ENCODE measurements at places on chromosomes 13 and 19.

DNA sequence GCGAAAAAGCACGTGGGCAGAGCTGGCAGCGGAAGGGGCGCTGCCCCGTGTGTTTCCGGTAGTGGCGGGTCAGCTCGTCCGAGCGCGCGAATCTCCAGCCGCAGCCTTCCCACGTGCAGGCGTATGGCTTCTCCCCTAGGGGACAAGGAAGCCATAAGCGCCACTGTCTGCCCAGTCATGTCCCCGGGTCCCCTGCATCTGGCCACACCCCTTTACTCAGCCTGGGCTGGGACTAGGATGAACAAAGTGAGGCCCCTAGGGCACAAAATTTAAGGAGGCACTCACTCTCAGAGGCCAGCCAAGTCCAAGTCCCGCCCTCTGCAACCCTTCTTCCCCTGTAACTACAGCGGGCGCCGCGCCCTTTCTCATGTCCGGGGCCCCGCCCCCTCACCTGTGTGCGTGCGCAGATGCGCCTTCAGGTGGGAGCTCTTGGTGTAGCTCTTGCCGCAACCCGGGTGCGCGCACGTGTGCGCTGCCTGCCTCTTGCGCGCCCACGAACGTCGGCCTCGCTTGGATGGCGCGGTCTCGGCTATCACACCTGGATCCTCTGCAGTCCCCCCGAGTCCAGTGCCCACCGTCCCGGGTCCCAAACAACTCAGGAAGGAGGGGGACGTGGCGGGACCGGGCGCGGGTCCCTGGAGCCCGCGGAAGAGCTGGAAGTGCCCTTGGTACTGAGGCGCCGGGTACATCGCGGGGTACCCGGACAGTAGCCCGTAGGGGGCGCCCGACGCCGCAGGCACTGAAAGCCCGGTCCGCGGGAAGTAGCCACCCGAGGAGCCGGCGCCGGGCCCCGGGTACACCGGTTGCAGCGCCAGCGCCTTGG is 1.9 kb downstream of the KLF1 start:
- DNase-seq = peak; percentile 93

- peak; percentile 92 for DNase-seq
These were observed 4.5 kb downstream of the TPRX2 start for GRCh38 chr19:47863514-47863936.

DNA sequence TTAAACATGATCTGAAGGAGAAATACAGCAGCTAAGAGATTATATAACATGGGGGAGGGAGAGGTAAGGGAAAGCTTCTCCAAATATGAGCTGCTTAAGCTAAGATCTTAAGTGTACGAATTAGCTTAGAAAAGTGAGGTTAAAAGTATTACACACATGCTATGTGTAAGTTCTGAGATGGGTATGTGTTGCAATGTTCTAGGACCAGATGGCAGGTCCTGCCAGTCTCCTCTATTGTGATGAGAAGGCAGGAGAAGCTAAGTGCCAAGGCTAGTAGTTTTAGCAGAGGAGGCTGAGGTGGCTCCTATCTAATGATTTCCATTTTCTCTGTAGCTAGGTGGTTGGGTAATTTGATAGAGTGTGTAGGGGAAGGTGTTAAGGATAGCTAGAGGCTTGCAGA is 57.6 kb downstream of the MICU2 start:
- no peak for DNase-seq

- DNase-seq = no peak
These were observed 1414.2 kb downstream of the EFNB2 start for GRCh38 chr13:105121221-105121620.

DNA sequence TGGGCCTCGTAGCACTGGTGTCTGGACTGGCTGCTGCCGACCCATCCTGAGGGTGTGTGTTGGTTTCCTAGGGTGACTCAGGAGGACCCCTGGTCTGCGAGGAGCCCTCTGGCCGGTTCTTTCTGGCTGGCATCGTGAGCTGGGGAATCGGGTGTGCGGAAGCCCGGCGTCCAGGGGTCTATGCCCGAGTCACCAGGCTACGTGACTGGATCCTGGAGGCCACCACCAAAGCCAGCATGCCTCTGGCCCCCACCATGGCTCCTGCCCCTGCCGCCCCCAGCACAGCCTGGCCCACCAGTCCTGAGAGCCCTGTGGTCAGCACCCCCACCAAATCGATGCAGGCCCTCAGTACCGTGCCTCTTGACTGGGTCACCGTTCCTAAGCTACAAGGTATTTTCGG is 13.8 kb downstream of the TIMM13 start:
- no peak for DNase-seq

DNA sequence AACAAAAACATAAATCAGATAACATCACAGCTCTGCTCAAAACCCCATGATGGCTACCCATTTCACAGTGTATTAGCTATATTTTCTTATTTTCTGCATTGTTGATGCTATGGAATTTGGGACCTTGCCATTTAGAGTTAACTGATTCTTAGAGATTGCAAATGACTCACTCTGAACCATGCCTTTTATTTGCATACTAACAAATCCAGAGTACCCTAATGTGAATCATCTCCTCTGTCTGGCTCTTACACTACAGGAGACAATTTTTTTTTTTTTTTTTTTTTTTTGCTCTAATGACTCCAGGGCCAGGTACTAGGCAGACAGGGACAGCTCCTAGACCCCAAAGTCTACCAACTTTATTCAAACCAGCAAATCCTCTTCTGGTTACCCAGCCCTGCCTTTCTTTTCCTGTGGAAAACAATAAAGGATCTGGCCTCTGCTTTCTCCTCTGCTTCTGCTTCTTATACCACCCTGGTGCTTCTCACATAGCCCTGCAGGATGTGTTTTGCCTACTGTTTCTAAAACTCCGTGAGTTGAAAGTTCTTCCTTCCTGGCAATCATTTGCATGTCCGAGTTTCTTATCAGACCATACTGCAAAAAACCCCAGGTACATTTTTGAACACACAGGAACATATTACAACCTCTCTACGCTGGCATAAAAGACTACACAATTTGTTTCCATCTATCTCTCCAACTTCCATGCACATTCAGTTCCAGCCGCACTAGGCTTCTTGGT is 10.6 kb upstream of the ZNF460 start:
- no peak for DNase-seq
